ENCODE measurements at places on chromosomes 6 and 20.

DNA sequence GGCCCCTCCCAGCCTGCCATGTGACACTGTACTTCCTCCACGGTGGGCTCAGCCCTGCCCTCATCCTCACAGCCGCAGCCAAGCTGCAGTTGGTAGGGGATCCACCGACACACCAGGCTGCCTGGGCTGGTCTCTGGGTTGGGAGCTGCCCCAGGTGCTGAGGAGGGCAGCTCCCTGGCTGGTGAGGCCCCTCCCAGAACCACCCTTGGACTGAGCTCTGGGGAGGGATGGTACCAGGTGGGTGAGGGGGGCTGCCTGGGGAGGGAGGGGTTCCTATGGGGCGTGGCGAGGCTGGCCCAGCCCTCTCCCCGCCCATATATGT, 185 bp upstream of the TNFRSF6B start:
- DNase-seq = peak; percentile 99

DNA sequence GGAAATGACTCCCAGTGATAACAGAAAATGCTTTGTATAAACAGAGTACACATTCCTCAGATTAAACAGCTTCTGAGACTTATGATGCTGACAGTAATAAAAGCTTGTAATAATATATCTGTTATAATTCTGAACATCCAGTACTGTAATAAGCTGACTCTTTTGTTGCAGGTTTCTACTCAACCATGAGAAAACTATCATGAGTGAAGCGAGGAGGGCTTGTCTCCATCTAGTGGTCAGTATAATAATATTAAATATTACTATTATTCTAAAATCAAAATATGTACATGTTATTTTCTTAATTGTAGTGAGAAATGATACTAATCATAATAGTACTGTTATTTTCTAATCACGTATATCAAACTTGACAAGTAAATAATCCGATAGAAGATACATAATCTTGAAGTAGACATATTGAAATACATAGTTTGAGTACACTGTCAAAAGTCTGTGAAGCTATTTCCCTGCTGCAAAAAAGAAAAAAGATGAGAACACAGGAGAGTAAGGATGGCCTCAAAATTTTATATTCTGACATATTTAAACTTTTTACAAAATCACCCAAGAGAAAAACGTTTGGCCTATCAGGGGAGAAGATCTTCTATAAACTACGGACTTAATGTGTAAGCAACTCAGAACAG, 183.1 kb downstream of the MOXD1 start:
- no peak for DNase-seq

DNA sequence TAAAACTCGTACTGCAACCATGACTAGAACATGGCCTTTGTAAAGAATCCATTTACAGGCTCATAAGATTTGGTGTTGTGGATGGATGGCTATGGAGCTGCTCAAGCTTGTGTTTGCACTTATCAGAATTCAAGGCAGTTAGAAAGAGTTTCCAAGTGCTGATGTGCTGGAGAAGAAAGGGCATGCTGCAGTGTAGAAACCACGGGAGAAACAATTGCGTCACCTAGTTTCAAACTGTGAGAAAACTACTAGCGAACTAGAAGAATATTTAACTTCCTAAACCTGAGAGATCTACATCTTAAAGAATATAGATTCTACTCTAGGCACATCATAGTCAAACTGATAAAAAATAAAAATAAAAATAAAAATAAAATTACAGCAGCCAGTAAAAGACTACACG, 116.2 kb downstream of the SGK1 start:
- DNase-seq = no peak

- no peak for DNase-seq
Measured at GRCh38 chr6:6704103-6705060, 115.9 kb downstream of the LY86 start.

- no peak for DNase-seq
Measured at GRCh38 chr20:8055096-8055495, 35.5 kb upstream of the TMX4 start.

DNA sequence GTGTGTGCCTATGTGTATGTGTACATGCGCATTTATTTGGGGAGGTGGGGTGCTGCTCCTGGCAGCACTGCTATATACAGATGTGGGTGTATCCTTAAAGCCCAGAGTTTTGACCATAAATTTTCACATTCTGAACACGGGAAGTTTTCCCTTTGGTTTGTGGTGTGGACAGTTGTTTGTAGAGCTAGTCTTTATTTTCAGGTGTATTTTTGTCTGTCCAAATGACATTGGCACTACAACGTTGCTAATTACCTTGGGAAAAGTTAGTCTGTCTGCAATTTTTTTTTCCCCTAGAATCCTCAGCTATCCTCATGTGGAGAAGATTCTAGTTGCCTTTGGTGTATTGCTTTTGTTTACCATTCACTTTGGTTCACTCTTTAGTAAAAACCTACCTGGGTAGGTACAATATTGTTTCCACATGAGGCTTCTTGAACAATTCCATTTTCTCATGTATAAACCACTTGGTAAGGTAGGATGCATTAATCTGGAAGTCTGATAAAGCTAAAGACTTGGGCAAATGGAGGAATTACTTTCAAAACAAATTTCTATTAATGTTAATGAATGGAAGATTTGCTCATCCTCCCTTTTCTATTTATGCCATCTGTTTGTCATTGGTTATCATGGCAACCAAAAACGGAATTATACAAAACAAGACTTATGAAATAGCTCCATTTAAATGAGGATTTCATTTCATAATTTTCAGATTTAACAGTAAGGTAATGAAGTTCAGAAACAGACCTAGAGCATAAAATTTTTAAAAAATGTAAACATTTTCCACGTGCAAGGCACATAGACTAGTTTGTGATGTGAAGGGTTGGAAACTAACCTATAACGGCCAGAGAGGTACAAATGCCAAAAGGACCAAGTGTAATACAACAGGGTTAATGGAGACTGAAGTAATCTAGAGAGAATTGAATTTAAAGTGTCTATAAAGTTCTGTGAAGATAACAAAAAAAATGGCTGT, 3.9 kb downstream of the CCN2 start:
- DNase-seq = no peak

DNA sequence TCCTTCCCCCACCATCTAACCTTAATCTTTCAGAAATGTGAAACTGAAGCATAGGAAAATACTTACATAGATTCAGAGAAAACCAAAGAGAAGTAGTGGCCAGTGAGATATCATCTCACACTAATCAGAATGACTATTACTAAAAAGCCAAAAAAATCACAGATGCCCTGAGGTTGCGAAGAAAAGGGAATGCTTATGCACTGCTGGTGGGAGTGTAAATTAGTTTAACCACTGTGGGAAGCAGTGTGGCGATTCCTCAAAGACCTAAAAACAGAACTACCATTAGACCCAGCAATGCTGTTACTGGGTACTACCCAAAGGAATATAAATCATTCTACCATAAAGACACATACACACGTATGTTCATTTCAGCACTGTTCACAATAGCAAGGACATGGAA, 9.2 kb upstream of the PREX1 start:
- DNase-seq = no peak

DNA sequence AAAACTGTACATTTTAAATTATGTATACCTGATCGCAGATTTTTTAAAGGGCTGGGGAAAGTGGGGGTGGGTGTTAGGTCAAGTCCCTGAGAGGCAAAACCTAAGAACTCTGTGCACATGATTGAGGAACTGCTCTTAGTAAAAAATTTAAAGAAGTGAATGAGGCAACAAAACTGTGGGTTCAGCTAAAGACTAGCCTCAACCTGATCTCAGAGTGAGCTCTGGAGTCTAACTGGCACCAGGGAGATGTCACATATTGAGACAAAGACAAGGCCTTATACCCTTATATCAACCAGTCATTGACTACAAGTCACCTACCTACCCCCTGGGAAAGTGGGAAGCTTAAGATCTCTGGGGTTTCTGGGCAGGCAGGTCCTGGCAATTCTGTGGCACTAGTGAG, 27.4 kb upstream of the RUNX2 start:
- no peak for DNase-seq

DNA sequence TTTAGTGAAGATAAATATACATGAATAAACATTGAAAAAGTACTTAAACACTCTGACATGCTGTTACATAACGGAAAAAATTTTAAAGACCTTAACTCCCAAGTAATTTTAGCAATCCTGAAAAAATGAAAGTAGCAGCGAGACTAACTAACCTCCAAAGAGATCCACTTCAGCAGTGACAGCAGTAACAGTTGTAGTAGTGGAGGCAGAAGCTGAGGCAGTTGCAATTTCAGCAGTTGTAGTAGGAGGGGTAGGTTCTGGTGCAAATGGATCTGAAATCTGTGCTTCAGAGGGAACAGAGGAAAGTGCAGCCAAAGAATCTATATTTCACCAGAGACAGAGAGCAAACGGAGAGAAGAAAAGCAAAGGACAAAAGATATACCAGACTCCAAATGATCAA, 88.8 kb downstream of the PRSS35 start:
- DNase-seq = no peak

- DNase-seq = no peak
Measured at GRCh38 chr6:144181639-144182038, 31.3 kb downstream of the STX11 start.

GRCh38 chr6:70198785-70199184, 104.1 kb downstream of the COL9A1 start:
- no peak for DNase-seq

GRCh38 chr6:36032261-36032660, 4.7 kb downstream of the MAPK14 start:
- no peak for DNase-seq

- no peak for DNase-seq
Measured at GRCh38 chr20:19624221-19624965, 133.7 kb upstream of the RIN2 start.

GRCh38 chr20:25989196-25989595, 292.5 kb upstream of the ZNF337 start:
- no peak for DNase-seq

DNA sequence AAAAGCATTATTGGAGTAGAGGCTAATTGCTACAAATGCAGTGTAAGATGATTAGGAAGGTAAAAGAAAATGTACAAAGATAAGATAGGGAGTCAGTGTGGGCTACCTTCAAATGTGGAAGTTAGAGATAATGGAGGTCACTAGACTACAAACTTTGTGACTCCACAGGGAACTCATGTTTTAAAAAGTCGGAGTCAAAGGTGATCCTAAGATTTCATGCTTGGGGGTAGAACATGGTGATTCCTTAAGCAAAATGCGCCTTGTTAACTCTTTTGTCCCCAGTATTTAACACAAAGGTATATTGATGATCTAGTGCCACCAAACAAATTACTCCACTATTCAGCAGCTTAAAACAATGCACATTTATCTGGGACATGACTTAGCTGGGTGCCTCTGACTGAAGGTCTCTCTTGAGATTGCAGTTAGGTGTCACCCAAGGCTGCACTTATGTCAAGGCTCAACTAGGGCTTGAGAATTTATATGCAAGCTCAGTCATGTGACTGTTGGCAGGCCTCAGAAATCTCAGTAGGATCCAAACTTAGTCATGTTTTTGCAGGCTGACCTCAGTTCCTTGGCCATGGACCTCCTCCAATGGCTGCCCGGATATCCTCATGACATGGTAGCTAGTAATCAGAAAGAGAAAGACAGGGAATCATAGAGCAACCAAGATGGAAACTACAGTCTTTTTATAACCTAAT, 11.4 kb upstream of the SNX9 start:
- no peak for DNase-seq

DNA sequence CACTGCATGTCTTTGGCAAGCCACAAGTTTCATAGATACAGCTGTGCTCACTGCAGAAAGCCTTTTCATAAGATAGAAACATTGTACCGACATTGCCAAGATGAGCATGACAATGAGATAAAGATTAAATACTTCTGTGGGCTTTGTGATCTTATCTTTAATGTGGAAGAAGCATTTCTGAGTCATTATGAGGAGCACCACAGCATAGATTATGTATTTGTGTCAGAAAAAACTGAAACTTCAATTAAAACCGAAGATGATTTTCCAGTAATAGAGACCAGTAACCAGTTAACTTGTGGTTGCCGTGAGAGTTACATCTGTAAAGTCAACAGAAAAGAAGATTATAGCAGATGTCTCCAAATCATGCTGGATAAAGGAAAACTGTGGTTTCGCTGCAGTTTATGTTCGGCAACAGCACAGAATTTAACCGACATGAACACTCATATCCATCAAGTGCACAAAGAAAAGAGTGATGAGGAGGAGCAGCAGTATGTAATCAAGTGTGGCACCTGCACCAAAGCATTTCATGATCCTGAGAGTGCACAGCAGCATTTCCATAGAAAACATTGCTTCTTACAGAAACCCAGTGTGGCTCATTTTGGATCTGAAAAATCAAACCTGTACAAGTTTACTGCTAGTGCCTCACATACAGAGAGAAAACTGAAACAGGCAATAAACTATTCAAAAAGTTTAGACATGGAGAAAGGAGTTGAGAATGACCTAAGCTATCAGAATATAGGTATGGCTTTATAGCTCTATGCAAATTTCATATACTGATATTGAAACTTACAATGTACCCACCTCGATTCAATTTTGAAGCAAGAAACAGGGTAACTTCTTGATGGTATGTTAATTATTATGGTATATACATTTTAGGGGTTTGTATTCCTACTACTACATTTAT, 23.9 kb upstream of the BAG2 start:
- no peak for DNase-seq

DNA sequence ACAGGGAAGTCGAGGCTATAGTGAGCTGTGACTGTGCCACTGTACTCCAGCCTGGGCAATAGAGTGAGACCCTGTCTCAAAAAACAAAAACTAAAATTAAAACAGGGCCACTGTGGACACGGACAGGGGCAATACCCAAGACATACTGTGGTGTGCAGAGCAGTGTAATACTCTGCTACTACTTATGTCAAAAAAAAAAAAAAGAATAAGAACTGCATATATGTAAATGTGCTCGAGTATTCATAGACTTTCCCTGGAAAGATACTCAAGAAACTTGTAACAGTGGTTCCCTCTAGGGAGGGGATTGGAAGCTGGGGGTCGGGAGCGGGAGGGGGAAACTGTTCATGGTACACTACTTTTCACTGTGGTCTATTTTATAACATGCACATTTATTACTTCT, 15.9 kb downstream of the SPDEF start:
- no peak for DNase-seq

DNA sequence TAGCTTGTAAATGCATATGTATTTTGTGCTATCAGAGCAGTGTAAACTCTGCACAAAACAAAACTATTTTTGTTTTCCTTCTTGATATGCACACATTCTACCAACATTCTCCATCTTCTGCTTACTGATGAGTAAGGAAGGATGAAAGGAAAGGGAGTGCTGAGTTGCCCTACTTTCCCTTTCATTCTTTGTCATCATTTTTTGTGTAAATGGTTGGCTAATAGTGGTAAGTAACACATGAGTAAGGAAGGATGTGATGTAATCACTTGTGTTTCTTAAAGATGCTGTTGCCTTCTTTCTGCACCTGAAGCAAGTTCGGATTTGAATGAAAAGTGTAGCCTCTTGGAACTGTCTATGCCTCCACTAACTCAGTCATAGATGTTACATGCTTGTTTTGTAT, 4.6 kb upstream of the REV3L start:
- DNase-seq = no peak

DNA sequence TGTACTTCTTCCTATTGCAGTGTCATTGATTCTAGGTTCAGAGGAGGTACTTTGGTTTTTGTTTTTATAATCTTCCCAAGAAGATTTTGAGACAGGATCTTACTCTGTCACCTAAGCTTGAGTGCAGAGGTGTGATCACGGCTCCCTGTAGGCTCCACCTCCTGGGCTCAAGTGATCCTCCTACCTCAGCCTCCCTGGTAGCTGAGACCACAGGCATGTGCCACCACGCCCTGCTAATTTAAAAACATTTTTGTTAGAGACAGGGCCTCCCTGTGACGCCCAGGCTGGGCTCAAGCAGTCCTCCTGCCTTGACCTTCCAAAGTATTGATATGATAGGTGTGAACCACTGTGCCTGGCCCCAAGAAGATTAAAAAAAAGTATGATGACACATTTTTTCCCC, 3.4 kb upstream of the SLC17A5 start:
- DNase-seq = no peak

Measured in RWPE2 (cell line).